ENCODE measurements at places on chromosomes 2 and 18.

- DNase-seq = no peak
Observed at GRCh38 chr2:224561234-224562005, 23.7 kb downstream of the CUL3 start.

- no peak for DNase-seq
Observed at GRCh38 chr2:193428336-193428818, 1233.6 kb upstream of the TMEFF2 start.

DNA sequence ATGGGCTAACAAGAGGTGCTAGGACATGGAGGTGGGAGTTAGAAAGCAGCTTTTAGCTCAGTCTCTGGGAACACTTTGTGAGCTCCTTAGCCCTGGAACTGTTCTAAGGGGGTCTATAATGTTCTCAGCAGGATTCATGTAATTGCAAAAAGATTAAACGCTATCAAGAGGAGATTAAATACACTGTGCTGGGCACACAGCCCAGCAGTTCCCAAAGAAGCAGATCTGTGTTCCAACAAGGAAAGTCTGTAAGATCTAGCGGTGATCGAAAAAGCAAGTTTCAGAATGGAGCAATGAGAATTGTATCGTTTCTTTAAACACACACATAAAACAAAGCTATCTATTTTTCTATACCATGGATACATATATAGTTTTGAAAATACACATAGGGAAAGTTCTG, 2.4 kb upstream of the ARID5A start:
- DNase-seq = no peak

DNA sequence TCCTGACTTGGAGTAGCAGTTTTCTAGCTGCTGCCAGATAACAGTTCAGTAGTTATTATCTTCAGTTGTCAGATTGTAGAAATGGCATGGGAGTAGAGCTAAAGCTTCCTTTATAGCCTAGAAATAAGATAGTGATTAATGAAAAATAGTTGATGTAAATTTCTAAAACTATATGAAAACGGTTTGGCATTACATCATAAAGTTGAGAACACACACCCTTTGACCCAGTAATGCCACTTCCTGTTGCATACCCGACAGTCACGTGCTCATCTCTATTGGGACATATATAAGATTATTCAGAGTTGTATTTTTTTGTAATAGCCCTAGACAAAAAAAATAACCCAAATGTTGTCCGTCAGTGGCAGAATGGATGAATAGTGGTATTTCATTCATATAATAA, 39.4 kb upstream of the ASB1 start:
- DNase-seq = peak; percentile 22

DNA sequence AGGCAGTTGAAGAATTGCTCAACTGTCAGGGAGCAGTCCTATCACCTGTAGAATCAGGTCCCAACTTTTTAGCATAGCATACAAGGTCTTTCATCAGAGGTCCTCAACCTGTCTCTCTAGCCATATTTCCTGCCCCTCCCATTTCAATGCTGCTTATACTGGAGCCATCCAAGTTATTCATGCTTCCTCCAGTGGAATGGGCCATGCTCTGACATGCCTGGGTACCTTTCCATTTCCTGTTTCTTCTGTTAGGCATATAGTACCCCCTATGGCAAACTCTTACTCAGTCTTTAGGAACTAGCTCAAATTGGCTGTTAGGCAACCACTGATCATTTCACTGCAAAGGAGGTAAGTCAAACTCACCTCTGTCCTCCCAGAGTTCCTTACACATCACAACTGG, 51.0 kb upstream of the ABCA12 start:
- peak; percentile 95 for DNase-seq

DNA sequence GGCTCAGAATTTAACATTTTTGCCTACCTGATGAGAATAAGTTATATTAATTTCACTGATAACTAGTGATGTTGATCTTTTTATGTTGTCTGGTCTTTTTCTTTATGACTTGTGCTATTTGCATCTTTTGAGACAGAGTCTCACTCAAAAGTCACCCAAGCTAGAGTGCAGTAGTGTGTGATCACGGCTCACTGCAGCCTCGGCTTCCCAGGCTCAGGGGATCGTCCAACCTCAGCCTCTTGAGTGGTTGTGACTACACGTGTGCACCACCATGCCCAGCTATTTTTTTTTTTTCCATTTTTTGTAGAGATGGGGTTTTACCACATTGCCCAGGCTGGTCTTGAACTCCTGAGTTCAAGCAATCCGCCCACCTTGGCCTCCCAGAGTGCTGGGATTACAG, 7.5 kb downstream of the SMCHD1 start:
- DNase-seq = no peak

DNA sequence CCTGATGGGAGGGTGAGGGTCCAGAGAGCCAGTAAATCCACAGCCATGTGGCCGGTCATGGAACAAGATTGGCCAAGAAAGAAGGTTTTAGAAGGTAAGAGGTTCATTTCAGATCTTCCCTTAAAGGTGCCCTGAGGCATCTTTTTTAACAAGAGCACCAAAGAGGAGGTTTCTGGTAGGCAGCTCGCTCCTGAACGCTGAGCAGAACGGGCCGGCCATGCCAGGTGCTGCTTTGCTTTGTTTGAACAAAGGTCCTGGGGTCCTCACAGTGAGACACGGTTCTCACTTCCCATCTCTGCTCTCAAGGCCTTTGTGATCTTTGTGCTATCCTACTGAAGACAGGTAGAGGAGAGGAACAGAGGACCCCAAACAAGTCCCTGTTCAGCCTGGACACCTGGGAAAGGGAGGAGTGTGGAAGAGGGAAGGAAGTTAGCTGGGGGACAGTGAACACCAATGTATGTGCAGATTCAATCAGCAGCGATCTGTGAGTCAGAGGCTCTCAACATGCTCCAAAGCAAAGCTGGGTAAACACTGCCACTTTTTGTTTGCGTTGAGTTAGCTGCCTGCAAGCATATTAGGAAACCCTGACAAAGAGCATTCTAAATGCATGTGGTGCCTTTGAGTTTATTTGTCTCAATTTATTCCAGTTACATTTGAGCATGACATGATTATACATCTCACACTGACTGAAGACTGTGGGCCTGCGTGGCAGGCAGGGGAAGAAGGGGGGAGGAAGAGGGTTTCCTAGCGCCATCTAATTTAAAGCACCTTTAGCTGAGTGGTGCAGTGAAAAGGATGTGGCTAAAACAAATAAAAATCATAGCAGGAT, 102.4 kb downstream of the ASB1 start:
- DNase-seq = peak; percentile 36

DNA sequence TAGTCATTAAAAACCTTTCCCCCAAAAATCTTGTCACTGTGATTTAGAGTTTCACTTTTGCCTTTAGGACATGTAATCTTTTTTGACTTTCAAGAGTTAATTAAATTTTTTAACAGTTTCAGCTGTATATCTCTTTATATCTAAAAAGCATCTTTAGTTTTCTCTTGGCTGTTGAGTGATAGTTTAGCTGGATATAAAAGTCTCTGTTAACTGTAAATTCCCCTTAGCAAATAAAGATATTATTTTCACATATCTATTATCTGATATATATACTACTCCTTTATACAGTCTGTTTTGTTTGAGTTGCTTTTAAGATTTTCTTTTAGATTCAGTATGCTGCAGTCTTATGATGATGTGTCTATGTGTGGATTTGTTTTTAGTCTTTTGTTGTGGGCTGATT, 98.9 kb upstream of the CNGA3 start:
- DNase-seq = no peak

DNA sequence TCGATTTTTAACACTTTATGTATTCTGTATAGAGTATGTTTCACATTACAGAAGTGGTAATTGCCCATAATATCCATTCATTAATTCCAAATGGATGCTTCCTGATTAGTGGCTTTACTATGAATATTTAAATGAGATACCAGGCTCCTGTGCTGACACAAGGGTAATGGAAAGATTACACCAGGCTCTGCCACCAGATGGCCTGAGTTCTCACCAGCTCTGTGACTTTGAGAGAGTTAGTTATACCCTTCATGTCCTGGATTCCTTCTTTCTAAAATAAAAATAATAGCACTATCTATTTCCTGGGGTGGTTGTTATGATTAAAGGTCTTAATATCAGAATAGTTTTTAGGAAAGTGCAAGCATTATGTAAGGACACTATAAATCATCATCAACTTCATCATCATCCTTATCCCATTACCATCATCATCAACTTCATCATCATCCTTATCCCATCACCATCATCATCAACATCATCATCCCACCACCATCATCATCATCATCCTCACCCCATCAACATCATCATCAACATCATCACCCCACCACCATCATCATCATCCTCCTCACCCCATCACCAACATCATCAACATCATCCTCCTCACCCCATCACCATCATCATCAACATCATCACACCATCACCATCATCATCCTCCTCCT, 151.8 kb downstream of the DNER start:
- DNase-seq = no peak

- no peak for DNase-seq
Observed at GRCh38 chr2:230441227-230441897, 25.4 kb downstream of the SP100 start.

DNA sequence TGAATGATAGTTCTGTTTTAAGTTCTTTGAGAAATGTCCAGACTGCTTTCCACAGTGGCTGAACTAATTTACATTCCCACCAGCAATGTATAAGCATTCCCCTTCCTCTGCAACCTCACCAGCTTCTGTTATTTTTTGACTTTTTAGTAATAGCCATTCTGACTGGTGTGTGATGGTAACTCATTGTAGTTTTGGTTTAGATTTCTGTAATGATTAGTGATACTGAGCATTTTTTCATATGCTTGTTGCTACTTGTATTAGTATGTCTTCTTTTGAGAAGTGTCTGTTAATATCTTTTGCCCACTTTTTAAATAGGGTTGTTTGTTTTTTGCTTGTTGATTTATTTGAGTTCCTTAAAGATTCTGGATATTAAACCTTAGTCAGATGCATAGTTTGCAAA, 223.7 kb downstream of the SLC4A10 start:
- DNase-seq = no peak

GRCh38 chr2:174577967-174578589, 19.5 kb downstream of the WIPF1 start:
- peak; percentile 67 for DNase-seq

- no peak for DNase-seq
Observed at GRCh38 chr2:186559370-186559769, 30.5 kb upstream of the ITGAV start.

DNA sequence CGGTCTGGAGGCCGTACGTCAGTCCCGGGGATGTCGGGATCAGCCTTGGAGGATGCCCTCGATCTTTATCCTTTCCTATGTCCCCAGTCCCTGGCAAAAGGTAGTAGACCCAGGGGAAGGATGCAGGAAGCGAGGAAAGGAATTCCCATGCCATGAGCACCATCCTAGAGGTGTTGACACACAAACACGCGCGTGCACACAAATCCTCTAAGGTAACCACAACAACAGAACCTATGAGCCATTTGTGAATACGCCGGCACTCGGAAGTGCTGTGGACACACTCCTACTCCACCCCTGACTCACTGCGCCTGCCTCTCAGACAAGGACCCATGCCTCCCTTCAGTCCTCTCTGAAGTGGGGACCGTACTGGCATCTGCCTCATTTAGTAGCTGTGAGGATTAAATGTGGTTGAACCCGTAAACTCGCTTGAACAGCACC, 11.3 kb upstream of the MLPH start:
- peak; percentile 60 for DNase-seq

DNA sequence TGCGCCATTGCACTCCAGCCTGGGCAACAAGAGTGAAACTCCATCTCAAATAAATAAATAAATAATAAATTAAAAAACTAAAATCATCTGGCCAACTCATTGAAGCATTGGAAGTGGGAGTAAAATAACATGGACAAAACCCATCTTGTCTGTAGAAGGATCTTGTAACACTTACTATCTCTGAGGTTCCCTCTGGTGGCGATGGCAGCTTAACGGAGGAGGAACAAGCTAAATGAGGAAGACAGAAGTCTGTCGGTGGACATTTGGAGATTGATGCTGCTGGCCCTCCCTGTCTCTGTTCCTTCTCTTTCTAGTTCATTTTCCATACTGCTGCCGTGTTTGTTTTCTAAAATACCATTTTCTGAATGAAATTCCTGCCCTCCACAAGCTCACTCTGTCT, 43.4 kb downstream of the ZCCHC2 start:
- peak; percentile 32 for DNase-seq

GRCh38 chr2:98623657-98624056, 15.3 kb downstream of the UNC50 start:
- peak; percentile 46 for DNase-seq

- DNase-seq = no peak
Observed at GRCh38 chr2:144389151-144389929, 130.6 kb downstream of the ZEB2 start.

DNA sequence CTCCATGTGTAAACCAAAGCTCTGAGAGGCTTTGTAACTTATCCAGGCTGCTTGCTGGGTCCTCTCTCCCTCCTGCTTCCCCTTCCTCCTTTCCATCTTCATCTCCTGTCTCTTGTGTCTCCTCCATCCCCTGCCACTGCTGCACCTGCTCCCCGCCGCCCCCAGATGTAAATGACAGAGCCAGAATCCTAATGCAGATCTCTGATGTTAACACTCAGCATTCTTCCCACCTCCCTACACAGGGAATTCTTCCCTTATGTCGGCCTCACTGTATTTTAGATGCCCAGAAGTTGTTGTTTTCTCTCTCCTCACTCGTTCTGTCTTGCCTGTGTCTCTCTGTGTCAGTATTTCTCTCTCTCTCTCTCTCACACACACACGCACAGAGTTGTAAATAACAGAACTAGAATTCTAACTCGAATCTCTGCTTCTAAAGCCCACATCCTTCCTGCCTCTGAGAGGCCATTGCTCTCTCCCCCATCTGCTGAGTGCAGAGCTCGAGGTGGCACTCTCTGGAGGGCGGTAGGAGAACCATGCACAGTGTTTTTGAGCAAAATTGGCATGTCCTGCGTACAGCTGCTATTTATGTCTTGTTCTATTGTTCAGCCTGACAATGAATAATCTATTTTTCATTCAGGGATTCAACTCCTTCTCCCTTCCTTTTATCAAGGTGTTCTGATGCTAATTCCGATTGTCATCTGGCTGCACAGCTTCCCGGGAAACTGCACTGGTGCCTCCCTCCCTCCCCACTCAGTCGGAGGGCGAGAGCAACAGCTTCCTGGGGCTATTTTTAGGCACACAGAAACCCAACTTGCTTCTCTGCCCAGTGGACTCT, 219.9 kb downstream of the SH3RF3 start:
- DNase-seq = no peak

- DNase-seq = peak; percentile 81
Observed at GRCh38 chr2:227460070-227460485, 11.9 kb upstream of the AGFG1 start.

GRCh38 chr18:45782662-45783061, 42.8 kb upstream of the SIGLEC15 start:
- no peak for DNase-seq

DNA sequence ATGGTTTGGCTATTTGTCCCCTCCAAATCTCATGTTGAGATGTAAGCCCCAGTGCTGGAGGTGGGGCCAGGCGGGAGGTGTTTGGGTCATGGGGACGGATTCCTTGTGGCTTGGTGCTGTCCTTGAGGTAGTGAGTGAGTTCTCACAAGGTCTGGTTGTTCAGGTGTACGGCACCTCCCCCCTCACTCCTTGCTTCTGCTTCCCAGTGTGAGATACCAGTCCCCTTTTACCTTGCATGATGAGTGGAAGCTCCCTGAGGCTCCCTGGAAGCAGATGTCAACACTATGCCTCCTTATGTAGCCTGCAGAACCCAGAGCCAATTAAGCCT, 232.6 kb downstream of the LDLRAD4 start:
- DNase-seq = no peak

- no peak for DNase-seq
Observed at GRCh38 chr2:128531856-128532255, 213.2 kb upstream of the HS6ST1 start.

Measured in MCF 10A (cell line).